ENCODE measurements at places on chromosomes 13 and 19.

DNA sequence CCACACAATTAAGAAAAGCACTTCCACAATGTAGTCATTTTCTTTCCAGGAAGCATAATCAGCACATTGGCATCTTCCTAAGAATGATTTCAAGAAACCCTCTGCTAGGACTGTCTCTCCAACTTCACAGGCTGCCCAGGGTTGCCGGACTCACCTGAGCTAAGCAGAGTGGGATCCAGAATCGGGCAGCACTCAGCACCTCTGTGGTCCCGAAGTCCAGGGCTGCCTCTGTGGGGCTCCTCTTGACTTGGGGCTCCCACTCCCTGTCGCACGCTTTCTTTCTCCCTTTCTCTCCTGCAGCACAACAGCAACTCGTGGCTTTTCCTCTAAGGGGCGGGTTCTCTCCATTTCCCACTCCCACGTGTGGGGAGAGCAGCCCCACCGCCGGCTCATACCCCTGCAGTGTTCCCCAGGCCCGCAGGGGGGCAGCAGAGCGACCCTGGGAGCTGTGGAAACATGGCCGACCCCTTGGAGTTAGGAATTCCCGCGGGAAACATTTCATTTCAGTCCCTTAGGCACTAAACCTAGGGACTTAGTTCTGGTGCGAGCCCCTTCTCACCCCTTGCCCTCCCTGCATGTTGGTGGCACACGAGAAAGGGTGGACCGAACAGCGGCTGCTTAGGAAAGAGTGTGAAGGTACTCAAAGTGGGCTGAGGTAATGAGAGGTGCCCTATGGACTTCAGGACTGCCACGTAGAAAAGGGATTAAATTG lies at the start of gene TMEM272:
TSS of gene TMEM272 (minus strand) at position 316 of the 712 bp plus-strand sequence. CDS start 6,647 bp downstream, outside the sequence.
- no peak for DNase-seq

- DNase-seq = no peak
Observed at GRCh38 chr13:109998684-109999533, 212.5 kb upstream of the IRS2 start.

DNA sequence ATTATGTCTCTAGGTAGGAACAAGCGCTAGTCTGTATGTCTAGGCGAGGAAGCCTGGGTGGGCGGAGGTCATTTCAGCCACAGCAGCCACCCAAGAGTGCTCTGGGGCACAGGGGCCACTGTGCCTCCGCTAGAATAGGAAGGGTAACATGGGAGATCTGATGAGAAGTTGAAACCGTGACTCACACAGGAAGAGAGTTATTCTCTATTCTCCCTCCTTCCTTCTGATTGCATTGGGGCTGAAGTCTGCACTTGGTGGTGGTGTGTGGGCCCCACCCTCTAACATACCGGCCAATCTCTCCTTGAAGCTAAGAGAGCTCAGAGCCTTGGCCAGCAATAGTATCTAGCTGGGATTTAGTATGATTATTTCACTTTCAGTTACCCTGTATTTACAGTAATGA lies 20.3 kb upstream of the GGACT start:
- DNase-seq = no peak

- no peak for DNase-seq
Observed at GRCh38 chr13:46137627-46138317, 32.9 kb upstream of the CPB2 start.

DNA sequence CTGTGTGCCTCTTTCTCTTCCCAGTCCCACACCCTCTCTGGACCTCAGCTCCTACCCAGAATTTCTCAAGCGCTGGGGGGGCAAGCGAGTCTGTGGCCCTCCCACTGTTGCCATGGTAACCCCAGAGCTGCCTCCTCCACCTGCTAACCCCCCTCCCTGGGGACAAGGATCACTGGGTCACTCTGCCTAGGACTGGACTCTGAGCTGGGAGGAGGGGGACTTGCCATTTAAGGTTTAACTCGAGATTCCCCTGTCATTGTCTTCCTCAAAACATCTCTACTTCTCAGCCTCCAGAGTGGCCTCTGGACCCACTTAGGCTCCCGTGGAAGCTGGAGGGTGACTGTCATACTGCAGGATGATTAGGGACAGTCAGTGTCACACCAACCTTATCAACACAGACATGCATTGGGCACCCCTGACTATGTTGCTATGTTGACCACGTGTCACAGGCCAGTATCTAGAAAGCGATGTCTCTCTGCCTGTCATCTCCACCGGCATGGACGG lies 2.2 kb downstream of the PALM3 start:
- DNase-seq = no peak

GRCh38 chr19:277581-278165 lies 13.5 kb downstream of the PLPP2 start:
- DNase-seq = no peak

DNA sequence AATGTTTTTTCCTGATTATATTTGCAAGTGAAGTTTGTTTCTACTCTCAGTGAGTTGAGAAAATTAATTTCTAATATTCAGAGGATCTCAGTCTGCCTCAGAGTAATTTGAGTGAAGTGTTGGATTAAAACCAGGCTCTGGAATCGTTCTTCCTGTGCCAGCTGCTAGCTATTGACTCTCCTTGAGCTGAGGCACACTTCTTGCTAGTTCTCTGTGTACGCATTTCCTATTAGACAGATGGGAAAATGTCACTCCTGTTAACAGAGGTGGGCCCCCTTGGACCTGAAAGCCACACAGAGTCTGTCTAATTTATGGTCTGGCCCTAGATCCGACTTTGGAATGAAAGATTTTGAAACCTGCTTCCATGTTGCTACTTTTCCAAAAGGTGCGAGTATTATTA lies 107.6 kb upstream of the RNF113B start:
- no peak for DNase-seq

- no peak for DNase-seq
Observed at GRCh38 chr13:75079226-75079625, 402.7 kb downstream of the TBC1D4 start.

DNA sequence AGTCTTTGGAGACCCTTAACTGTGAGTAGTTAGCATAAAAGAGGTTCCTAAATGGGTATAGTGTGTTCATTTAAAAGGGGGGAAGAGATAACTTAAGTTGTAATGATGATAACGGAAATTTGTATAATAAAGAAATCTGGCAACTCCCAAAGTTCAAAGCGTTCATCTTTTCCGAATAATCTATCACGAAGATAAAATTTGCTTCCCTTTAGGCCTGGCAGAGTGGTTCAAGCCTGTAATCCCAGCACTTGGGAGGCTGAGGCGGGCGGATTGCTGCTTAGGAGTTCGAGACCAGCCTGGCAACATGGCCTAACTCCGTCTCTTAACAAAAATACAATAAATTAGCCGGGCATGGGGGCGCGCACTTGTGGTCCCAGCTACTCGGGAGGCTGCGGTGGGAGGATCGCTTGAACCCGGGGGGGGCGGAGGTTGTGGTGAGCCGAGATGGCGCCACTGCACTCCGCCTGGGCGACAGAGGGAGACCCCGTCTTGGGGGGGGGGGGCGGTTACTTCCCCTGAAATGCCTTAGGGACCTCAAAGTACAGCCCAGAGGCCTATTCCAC lies 934 bp downstream of the N4BP2L2 start:
- DNase-seq = peak; percentile 3
